ENCODE measurements at places on chromosomes 16 and 17. TPM values are rescaled to one million over a fixed set of nuclear protein-coding genes. Genes with fewer than 3 reads are reported as not detected.

Gene GPR142
- 20.7 TPM for total RNA-seq

Gene KRT16
- not detected for total RNA-seq

Gene GPR179
- 0.07 TPM for total RNA-seq

Gene CCDC200
- not detected for total RNA-seq

Gene SLC12A3
- total RNA-seq: not detected

Gene PIRT
- total RNA-seq: 0.32 TPM

Gene TEN1
- 8.5 TPM for total RNA-seq

Gene ANKRD11
- total RNA-seq: 367 TPM

Gene PDIA2
- total RNA-seq: 11.8 TPM

Gene KRT23
- not detected for total RNA-seq

- DNase-seq: no peak
Measured at GRCh38 chr16:84732674-84733352, 33.0 kb downstream of the USP10 start.

DNA sequence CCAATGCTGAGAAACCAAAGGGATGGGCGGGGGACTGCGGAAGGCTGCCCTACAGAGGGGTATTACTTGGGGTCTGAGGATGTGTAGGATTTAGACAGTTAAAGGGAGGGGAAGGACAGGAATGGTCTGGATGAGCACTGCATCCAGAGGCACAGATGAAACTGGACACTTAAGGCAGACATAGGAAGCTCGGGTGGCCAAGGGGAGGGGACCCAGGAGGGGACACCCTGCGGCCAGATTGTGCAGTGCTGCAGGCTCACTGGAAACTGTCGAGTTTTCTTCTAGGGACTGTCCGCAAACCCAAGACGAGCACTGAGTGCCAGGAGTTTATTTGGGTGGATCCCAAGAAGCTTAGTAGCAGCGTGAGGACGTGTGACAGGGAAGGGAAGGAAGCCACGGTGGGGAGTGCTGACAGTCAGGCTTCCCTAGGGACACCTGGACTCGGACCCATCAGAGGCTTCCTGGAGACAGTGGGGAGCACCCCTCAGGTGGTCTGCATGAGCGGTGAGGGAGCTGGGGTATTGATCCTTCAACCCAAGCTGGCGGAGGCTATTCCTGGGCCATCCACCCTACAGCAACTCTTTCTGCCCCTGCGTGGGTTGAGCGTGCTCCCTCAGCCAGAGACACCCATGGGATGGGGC is 278.7 kb downstream of the FOXL1 start:
- DNase-seq: no peak

- no peak for DNase-seq
Measured at GRCh38 chr16:86314402-86315025, 195.8 kb upstream of the FOXF1 start.

DNA sequence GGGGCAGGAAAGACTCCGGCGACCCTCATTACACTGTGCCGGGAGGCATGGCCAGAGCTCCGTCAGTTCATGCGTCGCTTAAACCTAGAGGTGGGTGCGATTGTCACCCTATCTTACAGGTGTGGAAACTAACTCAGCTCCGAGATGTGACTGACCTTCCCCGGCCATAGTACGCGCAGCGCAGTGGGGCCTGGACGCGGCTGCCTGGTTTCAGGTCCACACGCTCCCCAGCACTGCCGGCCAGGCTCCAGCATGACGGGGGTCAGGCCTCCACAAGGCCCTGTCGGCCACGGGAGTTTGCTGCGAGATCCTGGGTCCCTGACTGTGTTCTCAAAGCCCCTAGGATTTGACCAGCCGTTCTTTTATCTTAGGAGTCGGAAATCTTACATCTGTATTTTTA is 34.4 kb downstream of the JPH3 start:
- no peak for DNase-seq

- no peak for DNase-seq
Measured at GRCh38 chr17:11554542-11554941, 43.7 kb upstream of the DNAH9 start.

GRCh38 chr17:82374626-82375331 is 3.2 kb downstream of the UTS2R start:
- no peak for DNase-seq

GRCh38 chr17:57045868-57046704 is 39.0 kb upstream of the AKAP1 start:
- peak; percentile 58 for DNase-seq

DNA sequence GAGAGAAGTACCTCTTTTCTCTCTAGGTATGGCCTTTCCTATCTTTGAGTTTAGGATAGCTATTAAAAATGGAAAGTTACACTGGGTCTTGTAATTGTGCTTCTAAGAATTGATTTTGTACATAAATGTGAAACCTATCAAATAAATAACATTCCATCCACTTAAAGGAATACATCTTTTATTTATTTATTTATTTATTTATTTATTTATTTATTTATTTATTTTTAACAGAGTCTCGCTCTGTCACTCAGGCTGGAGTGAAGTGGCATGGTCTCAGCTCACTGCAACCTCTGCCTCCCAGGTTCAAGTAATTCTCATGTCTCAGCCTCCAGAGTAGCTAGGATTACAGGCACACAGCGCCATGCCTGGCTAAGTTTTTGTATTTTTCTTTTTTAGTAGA is 1114.0 kb upstream of the EEF2KMT start:
- DNase-seq: no peak

- no peak for DNase-seq
Measured at GRCh38 chr17:51992864-51993416, 165.6 kb downstream of the CA10 start.

DNA sequence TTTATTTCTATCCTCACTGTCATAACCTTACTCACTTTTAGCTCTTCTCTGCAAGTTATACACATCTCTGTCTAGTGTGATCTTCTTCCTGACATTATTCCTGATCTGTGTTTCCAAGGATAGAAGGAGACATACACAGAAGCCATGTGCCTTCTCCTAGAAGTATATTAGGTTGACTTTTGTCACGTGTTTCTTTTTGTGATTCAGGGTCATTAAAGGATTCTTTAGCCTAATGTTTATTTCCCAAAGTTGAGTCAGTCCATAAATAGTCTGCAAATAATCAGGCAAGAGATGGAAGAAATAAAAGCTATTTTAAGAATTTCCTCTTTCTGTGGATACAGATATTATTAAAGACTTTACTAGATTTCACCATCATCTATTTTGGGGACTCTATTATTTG is 214.1 kb upstream of the GOT2 start:
- DNase-seq: no peak

Data from glutamatergic neuron (in vitro differentiated cells).